GM23248 (cell line): ENCODE measurements at places on chromosomes 6 and 20. TPM values are rescaled to one million over a fixed set of nuclear protein-coding genes. Genes with fewer than 3 reads are reported as not detected.
A peak's percentile ranks its signal among the peaks of the same experiment; 100 is the strongest.

DNA sequence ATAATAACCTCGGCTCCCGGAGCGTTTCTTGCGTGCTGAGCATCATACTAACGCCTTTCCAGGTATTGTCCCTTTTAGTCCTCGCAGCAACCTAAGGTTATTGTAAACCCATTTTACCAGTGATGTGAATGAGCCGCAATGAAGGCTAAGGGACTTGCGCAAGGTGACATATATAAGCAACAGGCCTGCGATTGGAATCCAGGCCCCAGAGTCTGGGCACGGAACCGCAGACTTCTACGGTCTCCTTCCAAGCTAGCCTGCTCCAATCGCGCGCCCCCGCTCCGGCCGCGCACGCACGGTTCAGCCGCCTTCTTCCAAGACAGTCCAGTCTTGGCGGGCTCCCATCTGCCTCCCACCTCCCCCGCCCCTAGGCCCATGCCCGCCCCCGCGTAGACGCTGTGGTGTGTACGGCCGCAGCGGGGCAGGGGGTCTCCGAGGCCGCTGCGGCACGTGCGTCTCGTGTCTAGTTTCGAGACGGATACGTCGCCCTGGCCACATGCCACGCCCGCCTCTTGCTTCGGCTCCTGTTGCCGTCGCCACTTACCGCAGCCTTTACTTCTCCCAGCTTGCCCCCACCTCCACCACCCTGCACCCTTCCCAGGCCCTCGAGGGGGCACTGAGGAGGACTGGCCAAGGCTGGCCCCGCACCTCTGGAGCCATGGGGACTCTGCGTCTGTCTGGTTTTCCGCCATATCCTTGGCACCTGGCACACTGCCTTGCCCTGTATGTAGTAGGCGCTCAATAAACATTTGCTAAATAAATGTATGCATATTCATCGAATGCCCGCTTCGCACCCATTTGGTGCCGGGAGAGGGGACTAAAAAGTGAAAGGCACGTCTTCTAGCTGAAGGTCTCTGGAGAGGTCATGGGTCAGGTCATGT lies 855 bp upstream of the GFOD1 start:
- DNase-seq, result peak; percentile 57
- peaks cover 5% of the 10 kb centered on the region; the same call in 1 of the 2 replicates for H3K4me1 ChIP-seq
- H3K27me3 ChIP-seq, result no peaks in the 10 kb centered on the region
- peak overlapping the region; percentile 71 for H3K4me3 ChIP-seq
- no peak overlapping the region for H3K27ac ChIP-seq
- H3K36me3 ChIP-seq, result no peaks in the 10 kb centered on the region

The MYH7B gene
- total RNA-seq, result under 0.01 and 0.11 TPM in 2 replicates

- peaks cover 6% of the 10 kb centered on the region for H3K4me1 ChIP-seq
- H3K27ac ChIP-seq, result no peak overlapping the region
- H3K27me3 ChIP-seq, result no peaks in the 10 kb centered on the region
- no peaks in the 10 kb centered on the region for H3K36me3 ChIP-seq
- no peak overlapping the region for H3K4me3 ChIP-seq
Observed at GRCh38 chr20:25368526-25368925, 22.1 kb downstream of the ABHD12 start.

The NKX2-4 gene
- total RNA-seq, result not detected in 2 replicates

DNA sequence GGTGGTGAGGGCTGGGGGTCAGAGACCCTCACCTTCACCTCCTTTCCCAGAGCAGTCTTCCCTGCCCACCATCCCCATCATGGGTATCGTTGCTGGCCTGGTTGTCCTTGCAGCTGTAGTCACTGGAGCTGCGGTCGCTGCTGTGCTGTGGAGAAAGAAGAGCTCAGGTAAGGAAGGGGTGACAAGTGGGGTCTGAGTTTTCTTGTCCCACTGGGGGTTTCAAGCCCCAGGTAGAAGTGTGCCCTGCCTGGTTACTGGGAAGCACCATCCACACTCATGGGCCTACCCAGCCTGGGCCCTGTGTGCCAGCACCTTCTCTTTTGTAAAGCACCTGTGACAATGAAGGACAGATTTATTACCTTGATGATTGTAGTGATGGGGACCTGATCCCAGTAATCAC lies 2.1 kb downstream of the HLA-G start:
- DNase-seq, result no peak
- no peak overlapping the region for H3K4me3 ChIP-seq
- H3K27ac ChIP-seq, result no peak overlapping the region
- H3K36me3 ChIP-seq, result no peaks in the 10 kb centered on the region
- no peaks in the 10 kb centered on the region for H3K4me1 ChIP-seq

- H3K27ac ChIP-seq, result no peak overlapping the region
- no peak for DNase-seq
- no peaks in the 10 kb centered on the region for H3K36me3 ChIP-seq
- H3K27me3 ChIP-seq, result no peaks in the 10 kb centered on the region
- no peak overlapping the region for H3K4me3 ChIP-seq
Observed at GRCh38 chr20:24682496-24682985, 213.1 kb downstream of the SYNDIG1 start.

DNA sequence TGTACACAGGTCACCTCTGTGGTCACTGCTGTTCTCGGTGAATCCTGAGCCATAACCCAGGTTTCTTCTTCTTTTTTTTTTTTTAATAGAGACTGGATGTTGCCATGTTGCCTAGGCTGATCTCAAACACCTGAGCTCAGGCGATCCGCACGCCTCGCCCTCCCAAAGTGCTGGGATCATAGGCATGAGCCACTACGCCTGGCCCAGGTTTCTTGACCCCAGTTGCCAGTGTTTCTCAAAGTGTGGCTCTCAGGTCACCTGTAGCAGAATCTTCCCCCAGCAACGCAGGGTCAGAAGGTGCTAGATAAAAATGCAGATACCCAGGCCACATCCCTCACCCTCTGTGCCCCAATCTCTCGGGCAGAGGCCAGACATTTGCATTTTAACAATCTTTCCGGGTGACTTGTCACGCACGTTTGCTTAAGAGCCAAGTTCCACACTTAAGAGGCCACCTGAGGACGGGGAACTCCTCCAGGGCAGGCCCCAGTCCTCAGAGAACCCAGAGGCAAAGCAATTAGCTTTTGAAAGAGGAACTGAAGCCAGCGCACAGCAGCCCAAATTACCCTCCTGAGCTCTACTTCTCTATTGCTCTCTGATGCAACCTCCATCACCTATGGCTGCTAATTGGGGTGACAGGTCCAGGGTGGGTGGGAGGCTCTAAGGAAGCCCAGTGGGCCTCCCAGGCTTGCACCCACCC lies 81.8 kb downstream of the NFATC2 start:
- H3K27me3 ChIP-seq, result no peaks in the 10 kb centered on the region
- H3K4me3 ChIP-seq, result no peak overlapping the region
- no peak overlapping the region for H3K27ac ChIP-seq
- peaks cover 14% of the 10 kb centered on the region for H3K4me1 ChIP-seq

The PKHD1 gene
- not detected in 2 replicates for total RNA-seq

- no peaks in the 10 kb centered on the region for H3K27me3 ChIP-seq
- no peak overlapping the region for H3K27ac ChIP-seq
- no peak overlapping the region for H3K4me3 ChIP-seq
- no peaks in the 10 kb centered on the region for H3K36me3 ChIP-seq
- H3K4me1 ChIP-seq, result no peaks in the 10 kb centered on the region
Observed at GRCh38 chr20:15091421-15092037, 754.1 kb upstream of the FLRT3 start.

- no peaks in the 10 kb centered on the region; the same call in 1 of the 2 replicates for H3K36me3 ChIP-seq
- no peak for DNase-seq
- no peaks in the 10 kb centered on the region for H3K27me3 ChIP-seq
Observed at GRCh38 chr6:116571683-116572000, 338 bp downstream of the RWDD1 start.

The GSTA3 gene
- not detected in 2 replicates for total RNA-seq

- peaks cover 13% of the 10 kb centered on the region; the same call in 1 of the 2 replicates for H3K4me1 ChIP-seq
- no peak overlapping the region for H3K4me3 ChIP-seq
- DNase-seq, result no peak
- H3K27me3 ChIP-seq, result no peaks in the 10 kb centered on the region
Observed at GRCh38 chr6:3380344-3381232, 76.3 kb downstream of the SLC22A23 start.

DNA sequence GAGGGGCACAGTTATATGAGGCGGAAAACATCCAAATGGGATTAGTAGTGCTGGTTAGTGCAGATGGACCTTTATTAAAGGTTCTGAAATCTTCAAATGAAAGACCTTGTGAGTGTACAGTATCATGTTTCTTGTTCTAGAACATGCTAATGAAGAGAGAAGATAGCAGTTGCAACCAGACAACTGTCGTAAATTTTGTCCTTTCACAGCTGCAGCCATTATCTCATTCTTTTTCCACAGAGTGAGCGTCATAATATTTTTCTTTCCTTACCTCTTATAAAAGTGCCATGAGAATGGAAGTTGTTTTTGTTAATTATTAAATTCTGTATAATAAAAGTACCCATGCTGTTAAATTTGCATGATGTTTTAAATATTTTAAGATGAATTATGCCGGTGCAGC lies 4.4 kb upstream of the C6orf163 start:
- peaks cover 2% of the 10 kb centered on the region; the same call in 1 of the 2 replicates for H3K4me1 ChIP-seq
- no peaks in the 10 kb centered on the region for H3K36me3 ChIP-seq
- no peaks in the 10 kb centered on the region for H3K27me3 ChIP-seq
- DNase-seq, result no peak

- H3K4me1 ChIP-seq, result no peaks in the 10 kb centered on the region
- no peak overlapping the region for H3K27ac ChIP-seq
- H3K27me3 ChIP-seq, result no peaks in the 10 kb centered on the region
- no peaks in the 10 kb centered on the region for H3K36me3 ChIP-seq
- no peak for DNase-seq
- H3K4me3 ChIP-seq, result no peak overlapping the region
Observed at GRCh38 chr20:8735674-8736073, 333.2 kb upstream of the PLCB4 start.

DNA sequence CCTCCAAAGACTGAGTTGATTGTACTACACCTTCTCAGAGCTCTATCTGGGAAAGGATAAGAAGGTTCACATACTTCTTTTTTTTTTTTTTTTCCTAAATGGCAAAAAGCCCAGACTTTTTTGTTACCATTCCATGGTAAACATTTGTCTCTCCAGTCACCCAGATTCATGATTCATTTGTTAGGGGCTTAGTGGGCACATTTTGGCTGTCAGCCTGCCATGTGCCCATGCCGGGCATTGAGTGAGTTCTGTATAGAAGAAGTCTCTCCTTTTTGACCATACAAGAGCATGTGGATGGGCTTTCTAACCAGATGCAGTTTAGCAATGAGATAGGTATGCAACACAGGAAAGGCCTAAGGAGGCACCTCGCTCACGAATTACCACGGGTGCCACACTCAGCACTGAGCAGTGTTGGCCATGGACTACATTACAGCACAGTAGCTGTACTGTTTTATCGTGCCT lies 447.5 kb upstream of the HSF2 start:
- no peaks in the 10 kb centered on the region for H3K27me3 ChIP-seq
- H3K36me3 ChIP-seq, result no peaks in the 10 kb centered on the region
- H3K4me1 ChIP-seq, result peaks cover 30% of the 10 kb centered on the region
- no peak overlapping the region for H3K4me3 ChIP-seq
- peak; percentile 84 for DNase-seq

The RIPOR3 gene
- 0.76 TPM in 1 of 2 replicates, not detected in the other for total RNA-seq

The ADTRP gene
- 0.63 and 1.3 TPM in 2 replicates for total RNA-seq

GRCh38 chr20:8432435-8433148 lies 300.5 kb downstream of the PLCB1 start:
- no peaks in the 10 kb centered on the region for H3K36me3 ChIP-seq
- no peak overlapping the region for H3K27ac ChIP-seq
- no peaks in the 10 kb centered on the region for H3K27me3 ChIP-seq
- DNase-seq, result no peak
- H3K4me1 ChIP-seq, result no peaks in the 10 kb centered on the region

GRCh38 chr6:134035823-134036296 lies 16.6 kb downstream of the SLC2A12 start:
- 0 out of 2 replicates have a peak, but pooled peaks cover 5% of the 10 kb centered on the region for H3K27me3 ChIP-seq
- peak; percentile 67 for DNase-seq
- no peak overlapping the region for H3K27ac ChIP-seq
- peaks cover 17% of the 10 kb centered on the region; the same call in 1 of the 2 replicates for H3K4me1 ChIP-seq

GRCh38 chr6:335572-335971 lies 43.3 kb downstream of the DUSP22 start:
- no peaks in the 10 kb centered on the region for H3K27me3 ChIP-seq
- no peak for DNase-seq
- no peak overlapping the region for H3K27ac ChIP-seq
- no peak overlapping the region for H3K4me3 ChIP-seq
- no peaks in the 10 kb centered on the region for H3K36me3 ChIP-seq

DNA sequence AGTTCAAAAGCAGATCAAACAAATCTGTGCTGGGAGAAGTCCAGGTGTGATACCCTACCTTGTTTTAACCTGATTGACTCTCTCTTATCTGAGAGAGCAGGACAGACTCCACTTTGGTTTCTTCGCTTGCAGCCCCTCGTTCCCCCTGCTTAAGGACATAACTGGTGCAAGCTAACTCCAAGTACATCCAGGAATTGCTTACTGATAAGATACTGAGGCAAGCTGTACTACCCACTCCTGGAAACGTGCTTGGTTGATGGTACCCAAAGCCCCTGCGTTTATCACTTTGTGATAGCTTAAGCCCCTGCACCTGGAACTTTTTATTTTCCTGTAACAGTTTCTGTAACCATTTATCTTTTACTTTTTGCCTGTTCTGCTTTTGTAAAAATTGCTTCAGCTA lies 157.0 kb upstream of the OLIG3 start:
- H3K27ac ChIP-seq, result no peak overlapping the region
- H3K4me3 ChIP-seq, result no peak overlapping the region
- no peaks in the 10 kb centered on the region for H3K36me3 ChIP-seq
- DNase-seq, result no peak

GRCh38 chr20:62580052-62580451 lies 62.3 kb upstream of the SLCO4A1 start:
- H3K4me1 ChIP-seq, result no peaks in the 10 kb centered on the region
- H3K36me3 ChIP-seq, result no peaks in the 10 kb centered on the region
- DNase-seq, result no peak
- no peak overlapping the region for H3K27ac ChIP-seq

The PTK7 gene
- total RNA-seq, result 146 and 162 TPM in 2 replicates

DNA sequence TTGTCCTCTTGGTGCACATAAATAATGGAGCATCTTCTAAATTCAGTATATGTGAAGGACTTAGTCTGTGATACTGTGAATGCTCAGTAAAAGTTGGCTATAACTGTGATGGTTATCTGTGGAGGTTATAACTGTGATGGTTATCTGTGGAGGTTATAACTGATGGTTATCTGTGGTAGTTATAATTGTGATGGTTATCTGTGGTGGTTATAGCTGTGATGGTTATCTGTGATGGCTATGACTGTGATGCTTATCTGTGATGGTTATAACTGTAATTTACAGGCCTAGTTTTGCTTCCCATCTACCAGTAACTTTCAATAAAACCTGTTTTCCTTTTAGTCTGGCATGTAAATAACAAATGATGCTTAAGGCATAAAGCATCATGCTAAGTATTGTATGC lies 16.5 kb downstream of the PTK7 start:
- no peak overlapping the region for H3K4me3 ChIP-seq
- H3K4me1 ChIP-seq, result peaks cover 57% of the 10 kb centered on the region
- no peak for DNase-seq
- no peaks in the 10 kb centered on the region for H3K36me3 ChIP-seq
- no peaks in the 10 kb centered on the region for H3K27me3 ChIP-seq
- no peak overlapping the region for H3K27ac ChIP-seq

The FOXF2 gene
- total RNA-seq, result 5.1 and 8.3 TPM in 2 replicates
